Activated CD8-positive, alpha-beta memory T cell treated with anti-CD3 and anti-CD28 coated beads for 4 hours (primary cell): ENCODE measurements at places on chromosomes 7 and 10.

DNA sequence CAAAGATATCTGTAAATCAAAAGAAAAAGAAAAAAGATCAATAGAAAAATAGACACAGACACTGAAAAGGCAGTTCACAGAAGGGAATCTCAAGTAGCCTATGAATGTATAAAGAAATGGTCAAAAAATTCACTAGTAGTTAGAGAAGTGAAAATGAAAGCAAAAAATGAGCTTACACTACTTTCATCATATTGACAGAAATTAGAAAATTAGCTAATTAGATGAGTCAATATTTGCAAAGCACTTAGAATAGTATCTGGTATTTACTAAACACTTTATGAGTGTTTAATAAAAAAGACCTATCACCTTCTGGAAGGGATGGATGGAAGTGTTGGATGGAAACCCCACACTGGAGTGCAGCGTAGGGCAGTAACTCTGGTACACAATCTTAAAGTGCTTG, 1.7 kb upstream of the CFAP58 start:
- DNase-seq: no peak

GRCh38 chr7:47387506-47387905, 194.4 kb downstream of the TNS3 start:
- DNase-seq: no peak

DNA sequence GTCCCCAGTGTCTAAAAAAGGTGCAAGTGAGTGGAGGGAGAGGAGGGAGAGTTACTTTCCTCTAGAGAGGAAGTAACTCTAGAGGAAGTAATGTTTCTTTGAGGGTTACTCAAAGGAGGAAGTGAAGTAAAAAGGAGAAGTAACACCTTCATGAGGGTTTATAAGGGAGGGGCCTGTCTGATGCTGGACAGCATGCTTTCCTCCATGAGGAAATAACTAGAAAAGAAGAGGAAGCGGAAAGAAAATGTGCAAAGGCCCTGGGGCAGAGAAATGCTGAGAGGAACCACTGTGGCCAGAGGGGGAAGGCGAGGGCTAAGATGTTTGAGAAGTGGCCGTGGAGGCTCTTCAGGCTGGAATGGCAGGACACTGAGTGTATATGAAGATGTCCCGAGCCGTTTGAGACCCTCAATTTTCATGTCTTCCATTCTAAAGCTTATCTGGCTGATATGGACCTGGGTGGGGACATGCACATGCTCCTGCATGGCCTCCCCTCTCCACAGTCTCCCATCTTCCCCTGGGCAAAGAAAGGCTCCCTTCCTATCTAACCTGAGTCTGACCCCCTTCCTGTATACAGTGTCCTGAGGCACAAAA, 3.4 kb upstream of the SLC18A2 start:
- no peak for DNase-seq

DNA sequence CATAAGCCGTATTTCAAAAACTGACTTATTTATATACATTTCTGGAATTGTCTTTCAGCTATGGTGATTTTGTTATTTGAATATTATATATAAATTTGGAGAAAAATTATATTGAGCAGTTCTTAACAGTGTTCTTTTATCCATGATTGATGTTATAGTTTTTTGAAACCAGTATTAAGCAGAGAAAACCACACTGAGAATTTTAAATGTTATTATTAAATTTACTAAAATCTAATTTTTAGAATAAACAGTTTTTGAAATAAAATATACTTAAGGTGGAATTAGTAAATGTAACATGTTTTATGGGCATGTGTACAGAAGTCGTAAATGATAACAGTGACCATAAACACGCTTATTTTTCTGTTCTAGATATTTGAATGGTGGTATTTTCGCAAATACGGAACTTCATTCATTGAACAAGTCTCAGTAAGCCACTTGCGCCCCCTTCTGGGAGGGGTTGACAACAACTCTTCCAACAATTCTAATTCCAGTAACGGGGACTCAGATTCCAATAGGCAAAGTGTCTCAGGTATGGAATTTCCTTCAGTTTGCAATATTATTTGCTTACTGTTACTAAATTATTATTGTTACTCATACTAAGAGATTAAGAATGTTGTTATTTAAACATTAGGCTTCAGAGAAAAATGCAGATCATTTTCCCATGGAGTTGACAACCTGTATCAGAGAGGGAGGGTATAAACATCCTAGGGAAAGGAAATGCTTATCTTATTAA, 166.1 kb downstream of the ST7 start:
- DNase-seq: peak; percentile 56

DNA sequence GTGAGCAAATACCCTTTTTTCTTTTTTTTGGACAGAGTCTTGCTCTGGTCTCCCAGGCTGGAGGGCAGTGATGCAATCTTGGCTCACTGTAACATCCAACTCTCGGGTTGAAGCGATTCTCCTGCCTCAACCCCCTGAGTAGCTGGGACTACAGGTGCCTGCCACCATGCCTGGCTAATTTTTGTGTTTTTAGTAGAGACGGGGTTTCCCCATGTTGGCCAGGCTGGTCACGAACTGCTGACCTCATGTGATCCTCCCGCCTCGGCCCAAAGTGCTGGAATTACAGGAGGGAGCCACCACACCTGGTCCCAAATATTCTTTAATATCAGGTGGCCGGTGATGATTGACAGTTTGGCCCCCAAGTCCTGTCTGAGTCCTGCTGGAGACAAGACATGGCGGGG, 6.6 kb downstream of the LAT2 start:
- no peak for DNase-seq

GRCh38 chr7:30136117-30136731, 1.4 kb downstream of the MTURN start:
- no peak for DNase-seq

DNA sequence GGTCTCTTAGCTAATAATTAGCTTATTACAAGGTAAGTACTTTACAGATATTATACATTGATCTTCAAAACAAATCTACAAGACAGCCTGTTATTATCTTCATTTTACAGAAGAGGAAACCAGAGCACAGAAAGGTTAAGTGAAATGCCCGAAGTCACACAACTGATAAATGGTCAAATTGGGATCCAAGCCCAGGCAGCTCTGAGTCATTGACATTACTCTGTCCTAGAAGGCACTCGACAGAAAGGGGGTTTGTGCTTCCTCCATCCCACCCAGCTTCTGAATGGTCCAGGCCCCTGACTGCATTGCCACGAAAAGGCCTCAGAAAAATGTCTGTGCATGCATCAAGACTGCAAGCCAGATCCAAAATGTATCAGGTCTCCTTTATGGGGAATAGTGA, 81.3 kb upstream of the ZNF438 start:
- no peak for DNase-seq

DNA sequence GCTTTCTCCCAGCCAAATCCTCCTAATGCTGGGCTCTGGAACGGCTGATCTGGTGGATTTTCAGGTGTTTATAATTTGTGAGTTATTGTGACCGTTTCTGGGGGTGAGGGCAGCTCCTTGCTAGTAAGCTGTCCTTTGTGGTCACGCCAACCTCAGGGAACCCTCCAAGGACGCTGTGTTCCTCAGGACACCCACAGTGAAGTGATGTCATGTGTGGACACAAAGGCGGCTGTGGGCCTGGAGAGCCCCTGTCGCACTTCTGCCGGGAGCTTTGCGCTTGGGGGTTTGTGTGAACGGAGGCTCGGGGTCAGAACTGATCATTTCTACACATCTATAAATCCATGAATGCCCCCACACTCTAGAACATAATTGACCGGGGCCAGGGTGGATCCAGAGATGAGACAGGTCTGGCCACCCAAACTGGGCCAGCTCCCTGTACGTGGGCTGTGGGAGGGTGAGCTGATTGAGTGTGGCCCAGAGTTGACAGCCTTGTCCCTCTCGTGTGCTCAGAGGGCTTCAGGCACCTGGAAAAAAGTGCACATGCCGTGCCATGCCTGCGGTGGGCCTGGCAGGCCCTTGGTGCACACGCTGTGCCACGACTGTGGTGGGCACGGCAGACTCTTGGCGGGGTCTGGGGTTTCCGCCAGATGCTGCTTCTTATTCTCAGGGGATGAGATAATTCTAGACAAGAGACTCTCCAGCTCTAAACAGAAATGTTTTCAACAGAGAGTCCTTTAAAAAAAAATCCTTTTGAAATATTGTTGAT, 130.2 kb downstream of the VIPR2 start:
- no peak for DNase-seq

- DNase-seq: no peak
Measured at GRCh38 chr7:138169441-138169851, 93.2 kb downstream of the AKR1D1 start.

DNA sequence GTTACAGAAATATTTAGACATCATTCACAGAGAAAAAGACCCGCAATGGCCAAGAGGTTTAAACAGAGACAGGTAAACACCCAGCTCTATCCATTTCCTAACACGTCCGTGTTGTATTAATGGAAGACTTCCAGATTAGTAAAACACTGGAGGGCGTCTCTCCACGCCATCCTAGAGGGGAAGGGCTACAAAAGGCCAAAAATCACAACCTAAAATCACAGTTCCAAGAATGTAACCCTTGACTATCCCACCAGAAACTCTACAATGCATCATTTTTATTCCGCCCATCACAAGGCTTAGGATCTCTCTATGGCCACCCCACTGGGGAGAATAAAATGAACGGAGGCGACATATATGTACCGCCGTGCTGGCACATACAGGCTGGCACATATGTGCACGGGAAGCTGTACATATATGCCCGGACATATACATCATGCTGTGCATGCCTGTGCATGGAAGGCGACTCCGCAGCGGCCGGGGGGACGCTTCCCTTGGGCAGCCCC, 734 bp downstream of the PCLO start:
- DNase-seq: no peak

GRCh38 chr7:83534488-83534887, 114.5 kb downstream of the SEMA3E start:
- no peak for DNase-seq

- DNase-seq: no peak
Measured at GRCh38 chr7:157904211-157904865, 567.5 kb downstream of the DNAJB6 start.

DNA sequence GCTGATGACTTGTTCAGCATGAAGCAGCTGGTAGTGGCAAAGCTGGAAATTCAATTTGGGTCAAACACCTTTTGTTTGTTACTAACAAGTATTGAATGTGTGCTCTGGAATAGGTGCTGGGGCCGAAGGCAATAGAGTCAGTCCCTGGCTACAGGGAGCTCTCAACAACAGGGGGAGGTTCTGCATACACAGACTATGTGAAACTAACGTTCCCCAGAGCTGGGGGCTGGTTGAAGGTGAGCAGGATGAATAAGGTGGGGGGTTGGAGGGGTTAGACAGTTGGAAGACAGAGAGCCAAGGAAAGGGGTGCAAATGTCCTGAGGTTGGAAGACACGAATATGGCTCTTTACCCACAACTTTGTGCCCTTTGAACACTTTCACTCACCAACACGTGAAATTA, 84.1 kb upstream of the PLPP4 start:
- DNase-seq: no peak

DNA sequence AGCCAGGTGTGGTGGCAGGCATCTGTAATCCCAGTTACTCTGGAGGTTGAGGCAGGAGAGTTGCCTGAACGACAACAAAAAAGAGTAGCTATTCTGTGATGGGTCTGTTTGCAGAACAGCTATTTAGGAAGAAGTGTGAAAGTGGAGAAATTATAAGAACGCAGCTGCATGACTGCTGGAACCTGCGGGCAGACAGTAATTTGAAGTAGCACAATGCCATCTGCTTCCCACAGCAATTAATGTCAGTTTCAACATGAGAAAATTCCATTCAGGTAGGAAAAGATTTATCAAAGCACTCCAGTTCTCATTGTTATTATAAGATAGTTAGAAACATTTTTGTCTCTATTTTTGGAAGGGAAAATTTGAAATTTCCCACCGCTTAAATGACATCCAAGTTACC, 21.5 kb downstream of the LAMB1 start:
- DNase-seq: no peak

DNA sequence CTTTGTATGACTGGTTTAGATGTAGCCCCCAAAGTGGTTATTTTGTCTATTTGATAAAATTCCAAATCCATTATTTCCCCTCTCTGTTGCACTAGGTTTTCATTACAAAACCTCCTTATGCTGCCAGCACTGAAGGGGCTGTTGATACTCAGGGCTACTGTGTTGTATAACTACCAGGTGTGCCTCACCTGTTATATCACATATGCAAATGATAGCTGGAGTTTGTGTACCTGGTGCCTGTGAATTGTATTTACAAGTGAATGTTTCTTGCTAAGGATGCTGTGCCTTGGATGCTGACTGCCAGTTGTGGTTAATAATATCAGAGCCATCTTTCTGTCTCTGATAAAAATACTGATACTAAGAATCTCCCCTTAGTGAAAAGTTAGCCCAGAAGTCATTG, 84.8 kb upstream of the CCDC6 start:
- DNase-seq: no peak

GRCh38 chr7:143504215-143504936, 26.7 kb downstream of the TAS2R41 start:
- no peak for DNase-seq

GRCh38 chr10:69893271-69893900, 91.7 kb downstream of the COL13A1 start:
- DNase-seq: no peak

- DNase-seq: no peak
Measured at GRCh38 chr7:140349144-140349771, 49.1 kb downstream of the SLC37A3 start.

DNA sequence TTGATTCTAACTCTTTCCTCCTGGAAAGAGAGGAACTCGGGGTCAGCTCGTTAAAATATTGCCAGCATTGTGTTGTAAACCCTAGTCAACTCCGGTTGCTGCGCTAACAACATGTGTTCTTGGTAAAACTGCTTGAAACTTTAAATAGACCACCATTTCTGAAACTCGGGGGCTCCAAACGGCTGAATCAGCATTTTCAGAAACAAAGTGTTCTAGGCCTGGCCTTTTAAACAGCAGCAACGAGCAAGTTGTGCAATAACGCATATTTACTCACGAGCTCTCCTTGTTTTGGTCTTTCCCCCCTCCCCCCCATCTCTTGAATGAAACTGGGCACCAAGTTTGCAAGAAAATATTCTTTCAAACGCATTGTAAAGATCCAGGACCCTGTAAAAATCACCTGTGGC, 9.2 kb upstream of the GRB10 start:
- no peak for DNase-seq

DNA sequence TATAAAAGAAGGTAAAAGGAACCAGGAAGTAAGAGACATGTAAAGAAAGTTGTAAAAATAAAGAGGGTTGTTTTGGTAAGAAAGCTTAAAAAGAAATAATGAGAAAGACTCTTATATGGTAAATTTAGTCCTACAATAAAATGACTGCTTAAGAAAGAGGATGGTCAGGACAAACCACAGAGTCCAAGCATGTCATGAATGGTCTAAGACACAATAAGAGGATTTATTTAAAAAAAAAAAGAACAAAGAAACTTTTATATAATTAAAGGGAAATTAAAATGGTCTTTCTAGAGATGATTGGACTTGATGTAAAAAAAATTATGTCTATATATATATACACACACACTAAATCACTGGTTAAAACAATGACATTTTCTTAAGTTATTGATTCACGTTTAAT, 18.2 kb downstream of the ATAD1 start:
- DNase-seq: no peak

- DNase-seq: no peak
Measured at GRCh38 chr7:18179093-18179492, 151.4 kb upstream of the PRPS1L1 start.

- DNase-seq: no peak
Measured at GRCh38 chr7:99109108-99110051, 34.5 kb downstream of the SMURF1 start.
